ENCODE measurements at places on chromosomes 5 and 9. TPM values are rescaled to one million over a fixed set of nuclear protein-coding genes. Genes with fewer than 3 reads are reported as not detected.

Gene PCDHB5
- 1.8 TPM for total RNA-seq

Gene IL7R
- 1.3 TPM for total RNA-seq

GRCh38 chr9:34665067-34665380, 2.6 kb upstream of the CCL27 start:
- DNase-seq, result no peak

GRCh38 chr9:24333629-24334028, 212.1 kb downstream of the IZUMO3 start:
- DNase-seq, result no peak

- peak; percentile 69 for DNase-seq
Observed at GRCh38 chr9:4299005-4299795, 668 bp downstream of the GLIS3 start.

Data from lung microvascular endothelial cell (primary cell).